ENCODE measurements at places on chromosomes 7 and 10. TPM values are rescaled to one million over a fixed set of nuclear protein-coding genes. Genes with fewer than 3 reads are reported as not detected.

GRCh38 chr7:114937446-114937845, 15.6 kb downstream of the MDFIC start:
- H3K27me3 ChIP-seq, result no peaks in the 10 kb centered on the region
- peaks cover 33% of the 10 kb centered on the region for H3K4me1 ChIP-seq
- H3K27ac ChIP-seq, result no peak overlapping the region
- DNase-seq, result no peak

DNA sequence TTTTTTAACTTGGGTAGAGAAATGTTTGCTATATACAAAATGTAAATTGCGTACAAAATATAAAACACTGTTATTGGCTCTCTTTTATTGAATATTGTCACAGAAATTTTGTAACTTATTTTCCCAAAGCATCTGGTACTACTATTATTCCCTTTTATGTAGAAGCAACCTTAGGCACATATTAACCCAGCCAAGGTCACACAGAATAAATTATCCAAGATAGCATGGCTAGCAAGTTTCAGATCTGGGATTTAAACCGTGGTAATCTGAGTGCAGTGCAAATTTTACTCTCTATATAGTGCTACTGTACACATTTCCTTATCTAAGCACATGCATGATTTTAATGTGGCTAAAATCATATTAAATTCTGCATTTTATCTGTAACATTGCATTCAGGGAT, 1190.5 kb upstream of the LRRTM3 start:
- no peaks in the 10 kb centered on the region for H3K4me1 ChIP-seq
- H3K4me3 ChIP-seq, result no peak overlapping the region
- no peak for DNase-seq
- H3K36me3 ChIP-seq, result no peaks in the 10 kb centered on the region
- no peak overlapping the region for H3K27ac ChIP-seq
- H3K27me3 ChIP-seq, result no peaks in the 10 kb centered on the region

GRCh38 chr10:49015700-49016099, 76.1 kb upstream of the LRRC18 start:
- H3K36me3 ChIP-seq, result no peaks in the 10 kb centered on the region
- H3K27ac ChIP-seq, result no peak overlapping the region
- H3K4me1 ChIP-seq, result no peaks in the 10 kb centered on the region
- H3K27me3 ChIP-seq, result peaks cover 29% of the 10 kb centered on the region

- no peaks in the 10 kb centered on the region for H3K36me3 ChIP-seq
- no peak overlapping the region for H3K4me3 ChIP-seq
- no peak overlapping the region for H3K27ac ChIP-seq
- DNase-seq, result no peak
- H3K27me3 ChIP-seq, result no peaks in the 10 kb centered on the region
Measured at GRCh38 chr10:34320265-34320664, 494.8 kb downstream of the PARD3 start.

DNA sequence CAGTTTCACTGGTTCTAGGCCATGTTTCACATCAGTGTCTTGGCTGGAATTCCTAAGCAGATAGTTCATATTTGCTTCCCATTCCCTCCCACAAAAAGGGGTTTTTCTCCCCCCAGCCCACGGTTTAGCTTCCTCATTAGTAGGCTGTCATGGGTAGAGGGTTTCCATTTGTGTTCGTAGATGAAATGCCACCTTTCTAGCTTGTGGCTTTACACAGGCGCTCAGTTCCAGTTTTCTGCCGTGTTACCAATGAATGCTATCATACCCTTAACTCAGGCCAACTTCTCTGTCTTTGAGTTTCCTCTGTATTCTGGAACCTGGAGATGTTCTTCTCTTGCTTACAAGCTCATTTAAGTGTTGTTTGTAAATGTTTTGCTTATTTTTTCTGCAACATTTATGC, 26.8 kb downstream of the CALD1 start:
- H3K36me3 ChIP-seq, result no peaks in the 10 kb centered on the region
- H3K4me1 ChIP-seq, result no peaks in the 10 kb centered on the region
- peaks cover 16% of the 10 kb centered on the region for H3K27me3 ChIP-seq
- H3K27ac ChIP-seq, result no peak overlapping the region
- H3K4me3 ChIP-seq, result no peak overlapping the region
- no peak for DNase-seq

GRCh38 chr10:2351566-2351965, 614.2 kb upstream of the ADARB2 start:
- no peaks in the 10 kb centered on the region for H3K27me3 ChIP-seq
- DNase-seq, result no peak
- H3K4me3 ChIP-seq, result no peak overlapping the region
- no peaks in the 10 kb centered on the region for H3K4me1 ChIP-seq
- no peak overlapping the region for H3K27ac ChIP-seq

- no peaks in the 10 kb centered on the region for H3K36me3 ChIP-seq
- no peak overlapping the region for H3K4me3 ChIP-seq
- H3K27me3 ChIP-seq, result peaks cover 6% of the 10 kb centered on the region
- DNase-seq, result no peak
- no peak overlapping the region for H3K27ac ChIP-seq
Measured at GRCh38 chr10:116138897-116139296, 134.1 kb downstream of the GFRA1 start.

DNA sequence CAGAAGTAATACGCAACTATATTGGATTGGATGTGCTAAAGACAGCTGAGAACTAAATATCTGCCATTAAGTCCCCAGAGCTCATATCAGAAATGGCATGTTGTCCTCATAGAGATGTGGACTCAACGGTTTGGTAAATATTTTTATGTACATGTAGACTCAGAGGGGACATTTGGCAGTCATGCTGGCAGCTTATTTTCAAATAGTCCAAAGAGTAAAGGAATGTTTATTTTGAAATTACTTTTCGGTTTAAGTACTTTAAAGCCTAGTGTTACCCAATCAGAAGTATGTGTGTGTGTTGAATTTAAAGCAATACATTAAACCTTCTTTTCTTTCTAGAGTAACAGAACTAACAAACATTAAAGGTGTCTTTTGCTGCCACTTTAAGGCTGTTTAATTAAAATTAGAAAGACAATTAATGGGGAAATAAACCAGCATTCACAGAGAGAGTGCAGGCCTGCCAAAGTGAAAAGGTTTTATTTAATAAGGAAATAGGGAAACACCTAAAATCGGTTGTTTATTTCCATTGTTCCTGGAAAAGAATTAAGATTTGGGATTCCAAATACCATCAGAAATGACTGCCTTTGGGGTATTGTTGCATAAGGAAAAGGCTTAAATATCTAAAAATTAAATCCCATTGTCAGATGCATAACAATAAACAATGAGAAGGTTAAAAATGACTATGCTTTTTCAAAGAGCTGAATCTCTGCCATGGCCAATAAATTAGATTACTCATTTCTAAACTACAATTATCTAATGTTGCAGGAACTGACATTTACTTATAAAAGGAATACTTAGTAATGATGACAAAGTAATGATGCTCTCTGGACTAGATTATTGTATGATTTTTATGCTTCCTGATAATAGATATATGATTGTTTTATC, 113.4 kb upstream of the AHR start:
- H3K27ac ChIP-seq, result peak overlapping the region; percentile 81
- peaks cover 5% of the 10 kb centered on the region for H3K27me3 ChIP-seq
- H3K4me1 ChIP-seq, result peaks cover 16% of the 10 kb centered on the region
- DNase-seq, result no peak

VSIR gene
- total RNA-seq, result 18.8 TPM

NEUROD6 gene
- total RNA-seq, result not detected

GNGT1 gene
- total RNA-seq, result not detected

LBX1 gene
- total RNA-seq, result not detected

STEAP4 gene
- total RNA-seq, result not detected
